Activated T-helper 17 cell treated with anti-CD3 and anti-CD28 coated beads, Interleukin-2, amount 50 U/mL, for 72 hours (primary cell): ENCODE measurements at places on chromosomes 11 and 22. TPM values are rescaled to one million over a fixed set of nuclear protein-coding genes. Genes with fewer than 3 reads are reported as not detected.

- peak; percentile 90 for ATAC-seq
- no peaks in the 10 kb centered on the region for H3K36me3 ChIP-seq
- no peaks in the 10 kb centered on the region for H3K27me3 ChIP-seq
- peak overlapping the region; percentile 85 for H3K27ac ChIP-seq
- H3K4me3 ChIP-seq, result peak overlapping the region; percentile 81
Measured at GRCh38 chr11:78202733-78203167, 14.0 kb downstream of the USP35 start.

DNA sequence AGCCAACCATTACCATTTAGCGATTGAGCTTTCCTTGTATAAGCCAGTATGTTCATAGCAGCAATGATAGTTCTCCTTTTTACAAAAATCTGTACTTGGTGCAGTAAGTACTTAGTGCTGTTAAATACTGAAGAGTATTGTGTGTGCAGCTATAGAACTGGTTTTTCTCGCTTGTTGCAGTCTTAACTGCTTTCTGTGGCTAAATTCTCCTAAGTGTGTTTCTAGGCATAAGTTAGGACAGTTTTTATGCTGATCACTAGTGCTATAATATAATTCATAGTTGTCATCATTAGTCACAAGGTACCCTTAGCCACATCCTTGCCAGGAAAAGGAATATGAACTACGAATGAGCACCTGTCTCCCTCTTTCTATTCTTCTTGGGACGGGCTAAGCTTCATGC is 107.7 kb downstream of the GRAMD1B start:
- H3K4me3 ChIP-seq, result no peak overlapping the region
- H3K27ac ChIP-seq, result no peak overlapping the region
- no peaks in the 10 kb centered on the region for H3K27me3 ChIP-seq
- H3K4me1 ChIP-seq, result peaks cover 22% of the 10 kb centered on the region
- no peak for ATAC-seq

The OLFML1 gene
- total RNA-seq, result not detected

GRCh38 chr22:34243023-34243422 is 322.7 kb upstream of the LARGE1 start:
- H3K36me3 ChIP-seq, result no peaks in the 10 kb centered on the region
- no peak overlapping the region for H3K4me3 ChIP-seq
- no peaks in the 10 kb centered on the region for H3K4me1 ChIP-seq
- no peaks in the 10 kb centered on the region for H3K27me3 ChIP-seq

GRCh38 chr11:83540112-83540675 is 254.0 kb upstream of the CCDC90B start:
- no peaks in the 10 kb centered on the region for H3K4me1 ChIP-seq
- H3K27me3 ChIP-seq, result peaks cover 4% of the 10 kb centered on the region
- no peak for ATAC-seq
- no peaks in the 10 kb centered on the region for H3K36me3 ChIP-seq
- no peak overlapping the region for H3K27ac ChIP-seq

DNA sequence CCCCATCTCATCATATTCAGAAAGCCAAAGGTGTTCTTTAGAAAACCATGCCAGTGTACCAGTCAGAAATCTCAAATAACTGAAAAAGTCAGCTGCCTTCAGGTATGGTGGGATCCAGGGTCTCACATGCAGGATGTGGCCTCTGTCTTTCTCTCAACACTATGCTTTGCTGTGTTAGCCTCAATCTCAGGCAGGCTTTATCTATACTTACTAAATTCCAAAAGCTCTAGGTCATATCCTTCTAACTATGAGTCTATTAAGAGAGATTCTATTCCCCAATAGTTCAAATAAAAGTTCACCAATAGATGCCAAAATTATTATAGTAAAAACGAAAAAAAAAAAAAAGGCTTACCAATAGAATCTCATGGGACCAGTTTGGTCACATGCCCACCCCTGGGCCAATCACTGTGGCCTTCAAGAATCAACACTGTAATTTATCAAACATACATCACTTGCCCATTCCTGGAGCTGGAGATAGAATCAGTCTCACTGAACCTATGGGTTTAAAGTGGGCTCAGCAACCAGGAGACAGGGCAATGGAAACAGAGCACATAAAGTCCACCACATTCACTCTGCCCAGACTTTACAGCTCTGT is 38.0 kb upstream of the APLNR start:
- H3K27ac ChIP-seq, result no peak overlapping the region
- no peaks in the 10 kb centered on the region for H3K4me1 ChIP-seq

GRCh38 chr22:37581504-37581903 is 1.6 kb upstream of the LGALS2 start:
- H3K27me3 ChIP-seq, result no peaks in the 10 kb centered on the region
- no peak overlapping the region for H3K4me3 ChIP-seq
- no peaks in the 10 kb centered on the region for H3K4me1 ChIP-seq
- no peaks in the 10 kb centered on the region for H3K36me3 ChIP-seq
- no peak for ATAC-seq

GRCh38 chr11:111983187-111983986 is 41.8 kb upstream of the DLAT start:
- peaks cover 9% of the 10 kb centered on the region for H3K27me3 ChIP-seq
- no peak overlapping the region for H3K27ac ChIP-seq
- H3K4me1 ChIP-seq, result no peaks in the 10 kb centered on the region
- peaks cover 21% of the 10 kb centered on the region for H3K36me3 ChIP-seq

GRCh38 chr11:79406376-79406775 is 34.5 kb downstream of the TENM4 start:
- no peak overlapping the region for H3K4me3 ChIP-seq
- no peak for ATAC-seq
- H3K36me3 ChIP-seq, result no peaks in the 10 kb centered on the region
- no peak overlapping the region for H3K27ac ChIP-seq

DNA sequence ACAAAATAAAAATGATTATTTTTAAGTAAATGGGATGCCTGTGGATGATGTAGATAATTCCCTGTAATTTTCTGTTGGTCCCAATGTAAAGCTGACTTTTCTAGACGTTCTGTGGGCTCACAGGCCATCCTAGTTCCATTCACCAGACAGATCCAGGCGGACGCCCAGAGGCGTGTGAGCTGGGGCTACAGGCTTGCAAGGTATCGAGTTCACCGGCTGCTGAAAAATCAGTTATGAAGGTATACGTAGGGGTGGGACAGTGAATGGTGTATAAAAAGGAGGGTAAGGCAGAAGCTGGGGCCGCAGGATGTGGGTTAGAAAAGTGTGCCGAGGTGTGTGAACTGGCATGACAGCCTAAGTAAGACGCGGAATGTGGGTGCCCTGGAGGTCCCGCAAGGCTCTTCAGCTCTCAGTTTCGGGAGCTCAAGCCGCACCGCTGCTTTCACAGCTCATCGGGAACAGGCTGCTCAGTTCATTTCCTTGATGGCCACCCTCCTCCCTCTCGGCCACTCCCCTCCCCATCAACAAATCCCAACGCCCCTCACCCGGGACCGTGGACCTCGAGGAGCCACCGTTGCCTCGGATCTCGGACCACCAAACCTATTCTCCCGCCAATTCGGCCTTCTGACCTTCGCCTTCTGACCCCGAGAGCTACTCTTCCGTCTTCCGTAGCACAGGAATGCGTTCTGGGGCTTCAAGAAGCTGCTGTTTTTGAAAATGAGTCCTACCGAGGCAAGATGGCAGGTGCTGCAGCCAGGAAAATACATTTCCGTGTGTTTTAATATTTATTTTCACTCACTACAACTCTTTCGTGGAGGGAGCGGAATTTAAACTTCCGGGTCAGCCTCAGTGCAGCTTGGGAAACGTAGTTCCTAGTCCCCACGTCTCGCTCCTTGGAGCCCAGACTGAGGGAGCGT is at the start of gene XNDC1N:
Gene XNDC1N, minus strand, starts transcription at position 775 of the 917 bp plus-strand sequence. CDS start 5,241 bp downstream, outside the sequence.
- H3K27ac ChIP-seq, result peak within 1 kb of the TSS; percentile 99
- peaks cover 23% of the 10 kb centered on the region for H3K4me1 ChIP-seq
- H3K36me3 ChIP-seq, result peaks cover 40% of the 10 kb centered on the region
- ATAC-seq, result peak; percentile 85

- no peak overlapping the region for H3K4me3 ChIP-seq
- no peak for ATAC-seq
- H3K27ac ChIP-seq, result peak overlapping the region; percentile 91
Measured at GRCh38 chr22:30647536-30647935, 12.0 kb downstream of the SLC35E4 start.

DNA sequence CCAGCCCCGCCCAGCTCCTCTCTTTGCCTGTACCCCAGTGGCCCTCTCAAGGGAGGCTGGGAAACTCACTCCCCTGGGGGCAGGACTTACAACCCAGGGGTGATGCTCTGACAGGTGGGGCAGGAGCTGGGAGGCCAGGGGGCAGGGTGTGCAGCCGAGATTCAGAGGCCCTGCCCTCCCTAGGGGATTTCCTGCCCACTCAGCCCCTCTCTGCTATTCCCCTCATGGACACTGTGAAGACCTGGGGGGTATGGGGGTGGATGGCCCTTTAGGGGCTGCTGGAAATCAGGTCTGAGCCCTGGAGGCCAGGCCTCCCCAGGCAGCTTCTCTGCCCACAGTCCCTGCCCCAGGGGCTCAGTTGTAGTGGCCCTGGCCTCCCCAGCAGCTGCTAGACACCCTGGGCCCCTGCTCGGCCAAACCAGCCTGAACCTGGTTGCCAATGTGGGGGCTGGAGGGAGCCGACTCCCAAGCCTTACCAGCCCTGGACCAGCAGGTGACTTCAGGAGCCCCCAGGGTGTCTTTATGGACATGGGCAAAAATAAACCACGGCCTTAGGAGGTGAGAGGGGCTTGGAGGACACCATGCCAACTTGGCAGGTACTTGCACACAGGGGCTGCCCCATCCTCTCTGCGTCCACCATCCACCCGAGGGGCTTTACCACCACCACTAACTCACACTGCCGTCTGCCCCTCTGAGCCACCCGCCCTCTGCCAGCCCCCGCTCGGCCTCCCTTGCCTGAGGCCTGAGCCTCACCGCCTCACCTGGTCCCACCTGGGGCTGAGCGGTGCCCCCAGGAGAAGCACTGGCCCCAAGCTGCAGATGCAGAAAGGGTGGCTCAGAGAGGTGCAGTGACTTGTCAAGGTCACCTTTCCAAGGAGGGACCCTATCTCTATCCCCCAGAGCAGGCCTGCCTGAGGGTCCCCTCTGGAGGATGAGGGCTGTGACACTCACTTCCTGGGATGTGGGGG is 2.8 kb upstream of the PHLDA2 start:
- peaks cover 9% of the 10 kb centered on the region for H3K27me3 ChIP-seq
- peaks cover 6% of the 10 kb centered on the region for H3K4me1 ChIP-seq
- H3K36me3 ChIP-seq, result no peaks in the 10 kb centered on the region
- H3K27ac ChIP-seq, result peak overlapping the region; percentile 62
- H3K4me3 ChIP-seq, result peak overlapping the region; percentile 30

GRCh38 chr11:110655967-110656366 is 56.3 kb downstream of the ARHGAP20 start:
- no peaks in the 10 kb centered on the region for H3K4me1 ChIP-seq
- H3K27me3 ChIP-seq, result peaks cover 30% of the 10 kb centered on the region
- no peaks in the 10 kb centered on the region for H3K36me3 ChIP-seq

GRCh38 chr11:69447786-69448185 is 33.7 kb upstream of the LINC01488 start:
- peaks cover 11% of the 10 kb centered on the region for H3K27me3 ChIP-seq
- no peak overlapping the region for H3K4me3 ChIP-seq
- no peak overlapping the region for H3K27ac ChIP-seq
- H3K4me1 ChIP-seq, result no peaks in the 10 kb centered on the region
- H3K36me3 ChIP-seq, result no peaks in the 10 kb centered on the region

DNA sequence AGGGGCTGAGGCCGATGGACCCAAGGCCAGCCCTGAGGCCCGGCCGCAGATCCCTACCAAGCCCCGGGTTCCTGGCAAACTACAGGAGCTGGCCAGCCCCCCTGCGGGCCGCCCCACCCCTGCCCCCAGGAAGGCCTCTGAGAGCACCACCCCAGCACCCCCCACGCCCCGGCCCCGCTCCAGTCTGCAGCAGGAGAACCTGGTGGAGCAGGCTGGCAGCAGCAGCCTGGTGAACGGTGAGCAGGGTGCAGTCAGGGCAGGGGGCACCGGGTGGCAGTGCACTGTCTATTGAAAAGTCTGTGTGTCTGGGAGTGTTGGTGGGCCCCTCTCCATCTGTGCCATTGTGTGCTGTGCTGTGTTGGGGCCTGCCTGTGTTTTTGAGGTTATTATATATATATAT is 16.1 kb downstream of the MICALL1 start:
- no peaks in the 10 kb centered on the region for H3K27me3 ChIP-seq
- H3K36me3 ChIP-seq, result peaks cover 23% of the 10 kb centered on the region
- no peak overlapping the region for H3K27ac ChIP-seq
- no peak for ATAC-seq

DNA sequence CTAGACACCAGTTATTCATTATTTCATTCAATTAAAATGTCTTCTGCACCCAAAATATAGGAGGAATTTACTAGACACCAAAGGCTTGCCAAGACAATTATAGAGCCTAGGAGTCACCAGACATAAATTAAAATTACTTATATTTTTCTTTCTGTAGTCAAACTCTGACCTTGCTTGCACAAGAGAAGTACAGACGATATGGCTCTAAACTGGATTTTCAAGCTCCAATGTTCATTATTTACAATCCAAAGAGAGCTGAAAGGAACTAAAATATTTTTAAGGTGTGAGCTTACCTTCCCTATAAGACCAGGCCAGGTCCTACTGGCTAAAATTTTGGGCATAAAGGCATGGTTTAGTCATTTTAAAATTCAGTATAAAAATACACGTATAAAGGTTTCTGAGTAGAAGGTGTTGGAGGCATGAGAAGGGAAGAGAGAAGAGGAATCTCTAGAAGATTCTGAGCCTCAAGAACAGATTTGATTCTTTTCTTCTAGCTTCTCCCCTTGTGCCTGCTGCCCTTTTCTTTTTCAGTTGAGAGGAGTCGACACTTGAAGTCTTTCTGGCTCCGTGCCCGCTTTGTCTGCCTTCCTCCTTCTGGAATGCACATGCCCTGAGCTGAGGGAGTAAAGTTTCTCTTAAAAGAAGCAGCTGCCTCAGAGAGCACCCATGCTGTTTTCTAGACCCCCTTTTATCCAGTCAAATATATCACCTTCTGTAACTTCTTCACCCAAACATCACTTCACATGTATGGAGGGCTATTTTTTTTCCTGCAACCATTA is 13.5 kb downstream of the C11orf97 start:
- ATAC-seq, result no peak
- no peak overlapping the region for H3K4me3 ChIP-seq
- H3K27ac ChIP-seq, result no peak overlapping the region
- no peaks in the 10 kb centered on the region for H3K4me1 ChIP-seq
- H3K27me3 ChIP-seq, result peaks cover 22% of the 10 kb centered on the region

GRCh38 chr22:17303840-17304779 is 65.2 kb upstream of the CECR2 start:
- H3K27ac ChIP-seq, result peak overlapping the region; percentile 88
- H3K36me3 ChIP-seq, result no peaks in the 10 kb centered on the region
- H3K4me1 ChIP-seq, result peaks cover 11% of the 10 kb centered on the region
- H3K27me3 ChIP-seq, result no peaks in the 10 kb centered on the region

DNA sequence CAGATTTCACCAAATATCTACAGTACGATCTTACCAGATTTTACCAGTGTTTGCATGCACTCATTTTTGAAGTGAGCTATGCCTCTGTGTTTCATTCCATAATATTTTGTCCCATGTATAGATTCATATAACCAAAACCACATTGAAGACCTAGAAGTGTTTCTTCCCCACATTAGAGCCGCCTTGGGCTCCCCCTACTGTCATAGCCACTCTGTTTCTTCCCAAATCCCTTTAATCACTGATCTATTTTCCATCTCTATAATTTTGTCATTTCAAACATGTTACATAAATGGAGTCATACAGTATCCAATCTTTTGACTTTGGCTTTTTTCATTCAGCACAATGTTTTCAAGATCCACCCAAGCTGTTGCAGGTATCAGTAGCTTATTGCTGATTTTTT is 12.7 kb downstream of the MRGPRX3 start:
- H3K27me3 ChIP-seq, result peaks cover 20% of the 10 kb centered on the region
- no peak overlapping the region for H3K4me3 ChIP-seq
- no peaks in the 10 kb centered on the region for H3K4me1 ChIP-seq
- H3K27ac ChIP-seq, result no peak overlapping the region
- H3K36me3 ChIP-seq, result no peaks in the 10 kb centered on the region
- ATAC-seq, result no peak

- no peak overlapping the region for H3K27ac ChIP-seq
- no peak for ATAC-seq
- H3K4me1 ChIP-seq, result no peaks in the 10 kb centered on the region
- H3K4me3 ChIP-seq, result no peak overlapping the region
Measured at GRCh38 chr11:9735236-9735635, 71.4 kb downstream of the SWAP70 start.
